Stimulated activated CD8-positive, alpha-beta memory T cell treated with anti-CD3 and anti-CD28 coated beads, Interleukin-4, amount 100 ng/mL, for 1 hour (primary cell): ENCODE measurements at places on chromosomes 6 and 20.

GRCh38 chr20:62642666-62643520 is 590 bp downstream of the SLCO4A1 start:
- peak; percentile 23 for DNase-seq

DNA sequence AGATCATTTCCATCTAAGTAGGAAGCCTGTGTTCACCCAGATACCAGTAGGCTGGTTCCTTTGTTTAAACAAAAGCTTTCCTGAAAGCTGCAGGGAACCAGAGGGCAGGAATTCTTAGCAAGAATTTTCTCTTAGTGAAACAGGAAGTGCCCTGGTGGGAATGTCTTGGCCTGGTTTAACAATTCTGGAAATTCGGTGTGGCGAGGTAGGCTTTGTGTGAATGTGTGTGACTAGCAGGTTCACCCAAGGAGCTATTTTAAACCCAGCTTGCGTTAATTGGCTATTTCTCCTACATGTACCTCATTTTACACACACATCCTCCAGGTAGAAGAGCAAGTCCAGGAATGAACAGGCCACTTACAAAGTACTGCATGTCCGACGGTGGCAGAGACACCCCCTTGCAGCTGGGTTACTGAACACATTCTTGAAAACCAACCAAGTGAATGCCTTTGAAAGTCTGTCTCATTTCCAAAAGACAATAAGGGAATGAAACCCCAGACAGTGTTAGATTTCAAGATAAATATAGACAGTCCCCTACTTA is 64.6 kb downstream of the GFOD1 start:
- no peak for DNase-seq

DNA sequence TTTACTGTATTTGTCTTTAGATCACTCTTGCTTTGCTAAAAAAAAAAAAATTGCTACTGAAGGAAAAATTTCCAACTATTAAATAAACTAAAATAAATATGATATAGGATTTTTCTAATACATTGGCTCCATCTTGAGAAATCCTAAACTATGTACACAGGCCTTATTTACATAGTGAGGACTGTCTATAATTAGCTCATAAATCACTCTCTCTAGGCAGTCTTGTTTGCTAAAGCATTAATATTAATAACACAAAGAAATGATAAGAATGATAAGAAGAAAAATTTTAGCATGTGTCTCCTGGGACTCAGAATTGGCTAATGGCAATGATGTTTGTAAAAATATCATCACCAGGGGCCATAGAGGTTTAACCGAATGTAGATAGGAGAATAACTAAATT is 13.3 kb upstream of the CRYBG1 start:
- no peak for DNase-seq

- DNase-seq, result no peak
Measured at GRCh38 chr6:121652726-121653623, 217.5 kb downstream of the GJA1 start.
